Smooth muscle cell of the umbilical artery (primary cell): ENCODE measurements at places on chromosomes 5 and 9. TPM values are rescaled to one million over a fixed set of nuclear protein-coding genes. Genes with fewer than 3 reads are reported as not detected.

Gene SPATA31A3
- not detected in 2 replicates for total RNA-seq

Gene SLC25A48
- not detected in 2 replicates for total RNA-seq

Gene PCDHGA7
- 4.2 and 6.8 TPM in 2 replicates for total RNA-seq

Gene WNK2
- total RNA-seq, result not detected in 2 replicates

Gene MAN1B1
- total RNA-seq, result 176 and 185 TPM in 2 replicates

Gene KDM4C
- 41.7 and 43.4 TPM in 2 replicates for total RNA-seq

Gene ARID3C
- total RNA-seq, result 0.18 TPM in 1 of 2 replicates, not detected in the other

Gene GRM6
- not detected in 2 replicates for total RNA-seq

Gene NIM1K
- 0.32 and 1.2 TPM in 2 replicates for total RNA-seq

Gene GDF9
- under 0.01 and 0.09 TPM in 2 replicates for total RNA-seq

Gene LCN9
- total RNA-seq, result not detected in 2 replicates

Gene GRIN3A
- total RNA-seq, result under 0.01 TPM in 1 of 2 replicates, not detected in the other

Gene IL4
- not detected in 2 replicates for total RNA-seq

Gene CCDC183
- total RNA-seq, result 0.30 and 0.32 TPM in 2 replicates

Gene LOX
- total RNA-seq, result 782 and 874 TPM in 2 replicates

Gene ANKRD31
- total RNA-seq, result under 0.01 and 0.14 TPM in 2 replicates

Gene ACSL6
- total RNA-seq, result under 0.01 TPM in 1 of 2 replicates, not detected in the other

Gene ICE1
- 31.2 and 42.1 TPM in 2 replicates for total RNA-seq

Gene PCDHGC4
- total RNA-seq, result 2.4 and 3.5 TPM in 2 replicates

Gene PITX1
- 29.7 and 35.3 TPM in 2 replicates for total RNA-seq

Gene MSX2
- 0.28 and 1.5 TPM in 2 replicates for total RNA-seq

Gene FBXW5
- total RNA-seq, result 142 and 159 TPM in 2 replicates

Gene AIF1L
- 0.09 and 0.30 TPM in 2 replicates for total RNA-seq

Gene PFN3
- not detected in 2 replicates for total RNA-seq

Gene IRX2
- total RNA-seq, result not detected in 2 replicates

Gene ZNG1F
- 5.0 and 10.6 TPM in 2 replicates for total RNA-seq

Gene SUSD3
- 0.37 and 0.59 TPM in 2 replicates for total RNA-seq

Gene TXNDC8
- total RNA-seq, result not detected in 2 replicates

Gene SLC6A3
- not detected in 2 replicates for total RNA-seq

Gene SLC1A1
- 18.7 and 26.8 TPM in 2 replicates for total RNA-seq

Gene SLC6A19
- not detected in 2 replicates for total RNA-seq

Gene SH3TC2
- 1.2 TPM in 2 replicates for total RNA-seq

Gene FBLL1
- total RNA-seq, result 0.30 and 1.1 TPM in 2 replicates

Gene ANKDD1B
- total RNA-seq, result 1.5 and 1.6 TPM in 2 replicates

Gene KIAA1958
- total RNA-seq, result 0.89 and 2.1 TPM in 2 replicates

Gene KLF4
- 1.5 and 4.3 TPM in 2 replicates for total RNA-seq

Gene EFNA5
- 1.5 and 4.2 TPM in 2 replicates for total RNA-seq

Gene SYNPO
- 15.4 and 19.0 TPM in 2 replicates for total RNA-seq

Gene SH3GL2
- total RNA-seq, result 0.05 TPM in 1 of 2 replicates, not detected in the other

Gene SELENOP
- total RNA-seq, result 0.32 and 1.8 TPM in 2 replicates

Gene CTXN3
- not detected in 2 replicates for total RNA-seq

Gene SHISAL2B
- not detected in 2 replicates for total RNA-seq

Gene GPRIN1
- total RNA-seq, result 1.8 and 7.3 TPM in 2 replicates

Gene SHOC1
- under 0.01 and 0.09 TPM in 2 replicates for total RNA-seq

Gene ACOT12
- 0.23 TPM in 1 of 2 replicates, not detected in the other for total RNA-seq

Gene PAM
- total RNA-seq, result 513 and 529 TPM in 2 replicates

Gene ALDH1B1
- total RNA-seq, result 39.5 and 62.5 TPM in 2 replicates
